ENCODE measurements at places on chromosomes 12 and 14. TPM values are rescaled to one million over a fixed set of nuclear protein-coding genes. Genes with fewer than 3 reads are reported as not detected.

DNA sequence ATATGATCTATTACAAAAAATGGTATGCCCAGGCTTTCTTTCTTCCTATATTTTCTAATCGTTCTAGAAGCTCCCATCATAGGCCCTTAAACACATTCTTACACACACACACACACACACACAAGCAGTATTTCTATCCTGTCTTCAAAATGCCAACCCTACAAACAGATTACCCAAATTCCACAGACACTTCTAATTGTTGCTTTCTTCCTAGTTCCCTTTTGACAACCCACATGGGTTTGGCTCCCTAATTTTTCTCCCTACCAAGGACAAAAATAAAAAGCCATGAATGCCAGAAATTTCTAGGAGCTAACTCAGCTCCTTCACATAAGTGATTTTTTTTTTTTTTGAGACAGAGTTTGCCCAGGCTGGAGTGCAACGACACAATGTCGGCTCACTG is 60.3 kb upstream of the NTF3 start:
- DNase-seq, result peak; percentile 21

- no peak for DNase-seq
These were observed 1.5 kb upstream of the FBRSL1 start for GRCh38 chr12:132488127-132489077.

The PGF gene
- total RNA-seq, result 19.8 TPM

The MYO1H gene
- not detected for total RNA-seq

DNA sequence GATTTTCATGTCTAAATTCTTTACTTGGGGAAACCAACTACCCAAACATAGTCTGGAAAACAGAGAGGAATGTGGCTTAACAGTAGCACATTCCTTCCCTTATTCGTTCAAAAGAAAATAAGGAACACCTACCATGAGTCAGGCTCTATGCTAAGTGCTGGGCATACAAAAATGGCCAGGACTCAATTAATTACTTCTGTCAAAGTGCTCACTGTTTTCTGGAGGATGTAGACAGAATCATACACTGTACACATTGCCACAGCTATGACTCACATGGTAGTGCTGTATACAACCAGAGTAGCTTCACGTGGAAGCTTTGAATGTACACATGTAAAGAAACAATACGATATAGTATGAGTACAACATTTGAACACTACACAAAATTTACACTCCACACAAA is 50.1 kb downstream of the SLC25A21 start:
- no peak for DNase-seq

DNA sequence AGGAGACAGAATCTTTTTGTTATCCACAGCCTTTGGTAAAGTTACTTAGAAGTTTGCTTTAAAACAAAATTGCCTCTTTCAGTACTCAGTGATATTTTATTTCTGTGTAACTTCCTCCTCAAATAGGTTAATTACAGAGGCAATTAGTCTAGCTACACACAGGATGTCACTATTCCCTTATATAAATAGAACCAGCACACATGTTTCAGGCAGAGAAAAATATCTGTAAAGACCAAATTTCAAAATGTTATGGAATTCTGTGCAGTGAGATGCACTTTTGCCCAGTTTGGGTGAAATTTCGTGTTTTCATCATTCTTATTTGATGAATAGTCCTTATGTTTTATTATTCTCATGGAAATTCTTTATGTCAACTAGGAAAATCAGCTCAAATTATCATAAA is 410.6 kb upstream of the SOX5 start:
- no peak for DNase-seq

GRCh38 chr12:52139579-52140062 is 52.2 kb downstream of the KRT80 start:
- DNase-seq, result no peak

DNA sequence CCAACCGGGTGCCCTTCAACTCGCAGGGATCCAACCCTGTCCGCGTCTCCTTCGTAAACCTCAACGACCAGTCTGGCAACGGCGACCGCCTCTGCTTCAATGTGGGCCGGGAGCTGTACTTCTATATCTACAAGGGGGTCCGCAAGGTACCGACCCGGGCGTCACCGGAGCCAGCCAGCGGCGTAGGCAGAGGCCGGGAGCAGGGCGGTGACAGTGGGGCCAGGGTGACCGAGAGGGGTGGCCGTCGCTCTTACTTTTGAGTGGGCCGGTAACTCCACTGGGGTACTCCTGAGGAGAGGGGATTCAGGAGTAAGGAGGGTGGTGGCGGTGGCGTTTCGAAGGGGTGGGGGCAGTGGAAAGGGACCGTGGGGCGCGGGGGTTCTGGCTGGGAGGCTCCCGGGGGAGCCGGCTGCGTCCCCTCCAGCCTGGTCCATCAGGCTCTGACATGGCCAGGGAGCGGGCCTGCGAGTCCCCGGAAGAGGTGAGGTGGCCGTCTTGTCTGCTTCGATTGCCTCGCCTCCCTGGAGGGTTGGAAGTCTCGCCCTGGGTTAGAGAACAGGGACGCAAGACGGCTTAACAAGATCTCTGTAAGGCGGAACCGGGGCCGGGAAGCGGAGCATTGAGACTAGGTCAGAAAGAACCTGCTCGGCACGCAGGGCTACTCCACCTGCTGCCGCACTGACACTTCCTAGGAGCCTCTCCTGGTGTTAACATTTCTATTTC is 491 bp downstream of the WDR20 start:
- peak; percentile 27 for DNase-seq

The DENND5B gene
- 22.9 TPM for total RNA-seq

DNA sequence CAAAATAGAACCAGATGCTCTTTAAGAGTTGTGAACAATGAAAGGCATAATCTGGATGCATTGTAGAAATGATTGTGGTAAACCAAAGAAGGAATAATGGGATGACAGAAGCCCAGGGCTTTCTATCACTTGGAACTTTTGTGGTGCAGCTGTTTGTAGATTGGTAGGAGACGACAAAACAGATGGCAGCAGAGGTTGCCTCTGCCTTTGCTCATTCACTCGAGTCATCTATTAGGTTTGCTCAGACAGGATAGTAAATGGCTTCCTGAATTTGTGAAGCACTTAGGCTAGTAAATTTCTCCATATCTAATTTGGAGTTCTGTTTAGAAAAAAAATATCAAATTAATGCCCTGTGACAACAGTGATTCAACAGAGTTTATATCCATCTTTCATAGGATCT is 78.4 kb downstream of the FGD4 start:
- DNase-seq, result peak; percentile 95

- no peak for DNase-seq
These were observed 115.4 kb downstream of the DUSP6 start for GRCh38 chr12:89236748-89237383.

GRCh38 chr12:93812626-93813025 is 135.5 kb downstream of the CRADD start:
- DNase-seq, result no peak

The FZD10 gene
- total RNA-seq, result not detected

The JDP2 gene
- 61.9 TPM for total RNA-seq

The BCL7A gene
- total RNA-seq, result 14.0 TPM

DNA sequence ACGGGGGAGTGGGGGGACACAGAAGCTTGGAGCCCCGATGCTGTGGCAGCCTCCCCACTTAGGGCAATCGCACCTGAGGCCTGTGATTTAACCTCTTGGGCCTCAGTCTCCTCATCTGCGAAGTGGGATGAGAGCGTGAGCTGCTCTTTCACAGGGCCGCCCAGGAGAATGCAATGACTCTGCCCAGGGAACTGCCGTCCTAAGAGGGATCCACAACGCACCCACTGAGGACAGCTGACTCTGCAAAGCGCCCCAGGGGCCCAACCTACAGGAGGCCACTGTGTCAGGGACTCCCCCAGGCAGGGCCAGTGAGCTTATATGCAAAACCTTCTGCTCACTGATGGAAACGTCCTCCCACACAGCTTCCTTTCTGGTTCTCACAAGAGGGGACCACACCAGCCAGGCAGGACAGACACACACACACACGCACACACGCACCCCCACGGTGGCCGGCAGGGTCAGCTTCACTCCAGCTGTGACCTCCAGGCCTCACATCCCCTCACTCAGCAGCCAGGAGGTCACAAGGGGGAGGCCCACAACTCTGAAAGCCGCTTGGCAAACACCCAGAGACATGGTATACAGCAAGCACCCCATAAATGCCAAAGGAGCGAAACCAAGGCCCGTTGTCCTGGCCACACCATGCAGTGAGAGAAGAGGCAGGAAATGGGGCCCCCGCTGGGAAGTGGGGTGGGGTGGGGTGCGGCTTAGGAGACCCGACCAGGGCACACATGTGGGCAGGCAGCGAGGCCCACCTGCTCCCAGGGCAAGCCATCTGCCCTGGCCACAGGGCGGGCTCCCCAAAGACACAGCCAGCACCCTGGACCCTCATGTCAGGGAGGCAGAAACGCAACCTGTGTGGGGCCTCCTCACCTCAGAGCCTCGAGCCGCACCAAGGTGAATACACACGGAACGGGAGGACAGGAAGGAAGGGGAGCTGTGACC is 73.3 kb downstream of the NCOR2 start:
- no peak for DNase-seq

DNA sequence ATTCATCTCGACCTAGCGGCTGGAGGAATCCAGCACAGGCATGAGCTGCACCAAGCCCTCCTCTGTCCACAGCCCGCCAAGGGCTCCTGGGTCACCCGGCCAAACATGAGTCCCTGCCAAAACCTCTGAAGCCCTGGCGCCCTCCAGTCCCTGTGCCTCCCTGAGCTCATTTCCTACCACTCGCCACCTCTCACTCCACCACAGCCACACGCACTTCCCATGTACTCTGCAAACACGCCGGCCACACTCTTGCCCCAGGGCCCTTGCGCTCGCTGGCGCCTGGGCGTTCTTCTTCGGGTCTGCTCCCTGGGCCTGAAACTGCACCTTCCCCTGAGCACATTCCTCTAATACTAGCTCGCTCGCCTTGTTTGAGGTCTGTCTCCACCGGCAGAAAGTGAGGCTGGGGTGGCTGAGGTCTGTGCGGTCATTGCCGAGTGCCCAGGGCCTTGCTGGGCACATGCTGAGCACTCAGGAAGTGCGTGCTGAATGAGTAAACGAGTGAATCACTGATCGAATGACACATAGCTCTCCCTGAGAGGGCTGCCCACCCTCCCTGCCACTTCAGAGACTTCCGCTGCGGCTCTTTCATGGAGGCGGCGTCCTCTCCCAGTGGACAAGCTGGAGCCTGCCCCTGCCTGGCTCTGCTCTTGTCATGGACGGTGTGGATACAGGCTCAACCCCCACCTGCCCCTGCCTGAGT is 33.7 kb upstream of the DLK1 start:
- DNase-seq, result peak; percentile 85

- DNase-seq, result no peak
These were observed 1.3 kb downstream of the RNASE6 start for GRCh38 chr14:20782280-20782890.

GRCh38 chr12:51247523-51248206 is 9.0 kb downstream of the DAZAP2 start:
- DNase-seq, result no peak

The SIX4 gene
- total RNA-seq, result 49.9 TPM

GRCh38 chr12:47422611-47423010 is 283.2 kb downstream of the RPAP3 start:
- DNase-seq, result no peak

GRCh38 chr12:21918456-21918855 is 22.8 kb downstream of the ABCC9 start:
- DNase-seq, result no peak

The TRIM9 gene
- 8.6 TPM for total RNA-seq

Measured in myocyte (in vitro differentiated cells).